ENCODE measurements at places on chromosomes 3 and 15. TPM values are rescaled to one million over a fixed set of nuclear protein-coding genes. Genes with fewer than 3 reads are reported as not detected.
A peak's percentile ranks its signal among the peaks of the same experiment; 100 is the strongest.

DNA sequence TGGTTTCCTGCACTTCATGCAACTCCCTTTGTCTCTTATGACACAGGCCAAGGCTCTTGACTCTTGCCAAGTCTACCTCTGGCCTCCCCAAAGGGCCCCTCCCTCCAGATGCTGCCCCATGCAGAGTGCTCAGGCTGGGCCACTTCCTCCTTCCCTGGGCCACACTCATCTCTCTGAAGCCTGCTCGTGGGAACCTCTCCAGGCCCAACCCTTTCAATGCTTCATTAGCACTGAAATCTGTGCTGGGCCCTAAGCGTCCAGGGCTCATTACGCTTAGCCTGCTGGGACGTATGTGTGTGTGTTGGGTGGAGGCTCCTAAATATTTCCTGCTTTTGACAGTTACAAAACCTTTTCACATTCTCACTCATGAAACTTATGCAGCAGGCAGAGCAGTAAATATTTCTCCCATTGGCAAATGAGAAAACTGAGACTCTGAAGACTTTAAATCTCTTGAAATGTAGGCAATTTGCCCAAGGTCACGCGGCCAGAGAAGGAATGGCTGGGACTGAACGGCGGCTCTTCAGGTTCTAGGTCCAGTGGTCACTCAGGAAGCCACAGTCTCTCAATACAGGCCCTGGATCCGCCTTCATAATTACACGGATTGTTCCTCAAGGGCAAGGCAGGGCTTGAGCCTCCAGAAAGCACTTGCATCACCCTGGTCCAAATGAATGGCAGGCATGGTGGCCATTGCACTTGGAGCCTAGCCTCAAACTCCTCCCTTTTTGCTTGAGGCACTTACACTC, 241.7 kb upstream of the HES1 start:
- no peak for DNase-seq

GRCh38 chr3:100740207-100740606, 30.9 kb downstream of the TFG start:
- DNase-seq = no peak

DNA sequence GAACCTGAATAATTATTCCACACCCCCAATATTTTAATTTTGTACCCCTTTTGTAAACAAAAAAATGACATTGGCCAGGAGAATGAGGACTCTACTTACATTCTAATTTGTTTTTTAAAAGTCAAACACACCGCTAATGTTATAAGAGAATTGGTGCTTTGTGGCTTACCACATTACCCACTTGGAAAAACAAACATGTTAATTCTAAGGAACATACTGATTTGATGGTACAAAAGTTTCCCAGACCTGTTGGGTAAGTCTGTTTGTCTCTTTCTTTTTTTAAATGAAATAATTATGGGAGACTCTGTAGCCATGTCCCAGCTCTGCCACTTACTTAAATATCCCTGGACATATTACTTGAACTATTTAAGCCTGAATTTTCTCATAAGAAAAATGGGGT, 352.5 kb upstream of the C2CD4B start:
- no peak for DNase-seq

DNA sequence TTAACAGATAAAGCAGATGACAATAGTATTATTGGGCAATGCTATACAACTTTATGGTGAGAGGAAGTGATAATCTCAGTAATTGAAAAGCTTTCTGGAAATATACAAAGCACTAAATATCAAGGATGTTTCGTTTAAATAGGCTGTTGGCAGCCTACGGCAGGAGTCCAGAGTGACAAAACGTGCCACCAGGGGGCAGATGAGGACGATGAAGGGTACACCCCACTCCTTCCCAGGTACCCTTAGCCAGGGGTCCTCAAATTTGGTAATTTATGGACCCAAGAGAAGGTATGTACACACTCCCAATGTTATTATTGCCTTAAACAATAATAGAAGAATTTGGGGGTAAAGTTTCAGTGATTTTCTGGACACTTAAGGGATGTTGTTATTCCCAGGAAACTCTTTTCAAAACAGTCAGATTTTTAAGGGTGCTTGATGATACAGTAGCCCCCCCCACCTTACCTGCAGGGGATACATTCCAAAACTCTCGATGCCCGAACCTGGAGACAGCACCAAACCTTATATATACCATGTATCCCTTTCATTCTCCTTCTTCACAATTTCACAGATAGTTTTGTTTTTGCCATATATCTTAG, 1.4 kb upstream of the MAGEL2 start:
- DNase-seq = peak; percentile 68

DNA sequence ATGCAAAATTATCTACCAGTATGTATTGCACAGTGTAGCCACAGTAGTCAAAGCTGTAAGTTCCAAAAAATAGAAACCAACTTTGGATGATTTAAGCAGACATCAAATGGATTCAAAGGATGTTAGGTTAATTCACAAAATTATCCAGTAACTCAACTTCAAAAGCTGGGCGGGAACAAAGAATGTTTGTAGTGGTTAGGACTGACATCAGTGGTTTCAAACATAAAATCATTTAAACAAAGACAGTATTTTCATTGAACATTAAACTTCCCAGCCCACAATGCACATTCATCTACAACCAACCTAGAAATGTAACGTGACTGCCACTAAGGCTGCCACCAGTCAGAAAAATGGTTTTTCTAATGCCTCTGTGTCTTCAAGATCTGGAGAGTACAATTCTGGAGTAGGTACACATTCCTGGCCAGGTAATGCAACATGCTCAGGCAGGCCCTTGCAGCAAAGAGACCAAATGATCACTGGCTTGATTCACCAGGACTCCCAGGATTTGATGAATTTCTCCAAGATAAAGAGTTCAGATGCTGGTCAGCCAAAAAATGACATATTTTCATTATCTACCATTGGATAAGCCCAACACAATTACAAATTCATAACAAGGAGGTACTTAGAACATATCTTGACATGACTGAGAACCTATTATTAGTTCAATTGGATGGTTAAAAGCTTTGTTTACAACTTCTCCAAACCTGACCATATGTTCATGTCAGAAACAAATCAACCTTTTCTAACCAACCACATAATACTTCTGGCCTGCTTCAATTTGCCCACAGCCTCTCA, 189.8 kb upstream of the CNTN4 start:
- no peak for DNase-seq

GRCh38 chr3:52707585-52707984, 1.7 kb downstream of the SPCS1 start:
- no peak for DNase-seq

DNA sequence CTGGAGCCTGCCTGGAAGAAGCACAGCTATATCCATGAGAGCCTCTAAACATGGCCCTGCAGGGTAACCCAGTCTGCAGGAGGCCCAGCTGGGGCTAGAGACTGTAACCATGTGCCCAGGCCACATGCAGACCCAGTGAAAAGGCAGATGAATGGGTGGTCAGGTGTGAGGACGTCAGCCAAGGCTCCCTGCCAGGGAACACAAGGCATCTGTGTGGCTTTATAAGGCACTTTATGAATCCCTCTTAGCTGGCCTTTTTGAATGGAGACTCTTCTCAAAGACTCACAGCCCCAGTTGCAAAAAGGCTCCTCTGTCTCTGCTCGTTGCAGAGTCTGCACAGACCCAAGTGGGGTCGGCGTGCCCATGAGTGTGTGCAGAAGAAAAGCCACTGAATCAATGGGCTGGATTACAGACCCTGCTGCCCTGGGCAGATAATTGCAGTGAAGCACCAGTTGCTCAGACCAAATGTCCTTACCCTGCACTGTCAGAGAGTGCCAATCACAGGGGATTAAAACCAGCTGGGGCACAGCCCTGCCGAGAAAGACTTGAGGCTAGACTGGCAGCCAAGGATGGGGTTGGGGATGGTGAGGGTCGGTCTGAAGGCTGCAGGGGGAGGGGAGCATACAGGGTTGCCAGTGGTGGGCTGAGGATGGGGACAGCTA, 154.2 kb downstream of the RAB11A start:
- DNase-seq = no peak

DNA sequence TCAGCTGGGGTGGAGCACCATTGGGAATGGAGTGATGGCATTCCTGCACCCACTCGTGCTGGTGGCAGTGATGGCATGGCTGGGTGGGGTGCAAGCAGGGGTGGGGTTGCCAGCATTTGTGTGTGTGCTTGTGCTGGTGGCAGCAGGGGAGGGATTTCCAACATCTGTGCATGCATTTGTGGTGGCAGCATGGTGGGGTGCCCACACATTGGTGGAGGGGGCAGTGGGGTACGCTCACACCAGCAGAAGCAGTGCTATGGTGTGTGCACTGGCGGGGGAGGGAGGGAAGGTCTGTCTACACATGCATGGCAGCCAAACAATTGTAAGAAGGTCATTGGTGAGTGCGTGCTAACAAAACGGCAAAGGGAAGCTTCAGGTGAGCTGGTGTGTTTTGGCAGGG, 76.7 kb upstream of the NUDT16 start:
- DNase-seq = no peak

GRCh38 chr15:100663915-100664281, 61.5 kb downstream of the ASB7 start:
- no peak for DNase-seq

DNA sequence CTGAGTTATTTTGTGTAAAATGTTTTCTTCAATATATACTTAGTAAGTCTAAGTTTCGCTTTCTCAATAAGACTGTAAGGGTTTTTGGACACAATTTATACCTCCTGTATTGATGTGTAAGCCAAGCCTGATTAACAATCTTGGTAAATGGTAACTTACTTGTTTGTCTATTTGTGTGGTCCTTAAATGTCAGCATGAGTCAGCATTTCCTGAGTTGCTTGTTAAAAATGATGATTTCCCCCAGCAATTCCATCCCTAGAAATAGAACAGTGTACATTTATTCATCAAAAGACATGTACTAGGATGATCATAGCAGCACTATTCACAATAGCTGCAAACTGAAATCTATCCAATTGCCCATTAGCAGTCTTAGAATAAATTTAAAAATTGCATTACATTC, 53.4 kb upstream of the LRIG1 start:
- no peak for DNase-seq

DNA sequence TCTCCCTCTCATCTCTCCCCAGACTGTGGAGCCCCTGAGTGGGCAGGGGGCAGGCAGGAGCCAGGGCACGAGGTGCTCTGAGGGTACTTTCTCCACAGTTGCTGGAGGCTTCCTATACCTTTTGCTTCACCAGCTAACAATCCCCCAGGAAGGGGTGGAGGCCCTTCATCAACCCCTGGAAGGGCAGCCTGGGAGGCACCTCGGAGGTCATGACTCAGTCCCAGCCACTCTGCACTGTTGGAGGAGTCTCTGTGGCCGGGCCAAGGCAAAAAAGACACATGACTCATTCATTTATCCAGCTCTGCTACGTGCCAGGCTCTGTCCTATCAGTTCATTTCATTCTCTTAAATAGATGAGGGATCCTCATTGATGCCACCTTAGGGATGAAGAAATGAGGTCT, 15.6 kb upstream of the KY start:
- DNase-seq = no peak

DNA sequence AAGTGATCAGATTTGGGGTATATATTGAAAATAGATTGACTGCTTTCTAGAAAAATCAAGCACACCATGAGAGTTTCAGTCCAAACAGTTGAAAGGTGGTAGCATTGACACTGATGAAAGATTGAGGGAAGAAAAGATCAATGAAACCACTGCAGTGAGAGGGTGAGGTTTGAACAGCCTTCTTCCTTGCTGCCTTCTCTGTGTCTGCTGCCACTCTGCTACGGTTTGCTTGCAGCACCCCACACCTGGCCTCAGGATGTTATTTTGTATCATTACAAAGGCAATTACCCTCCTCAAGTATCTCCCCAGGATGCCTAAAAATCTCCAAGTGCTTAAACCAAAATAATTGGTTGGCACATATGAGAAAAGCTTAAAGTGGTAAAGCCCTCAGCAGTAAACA, 683.6 kb upstream of the ARPP21 start:
- DNase-seq = no peak

GRCh38 chr3:53495520-53496391, 1.3 kb downstream of the CACNA1D start:
- peak; percentile 62 for DNase-seq

GRCh38 chr3:24086206-24086605, 141.1 kb downstream of the NR1D2 start:
- DNase-seq = no peak

GRCh38 chr3:197541756-197542539, 13.8 kb downstream of the BDH1 start:
- no peak for DNase-seq

DNA sequence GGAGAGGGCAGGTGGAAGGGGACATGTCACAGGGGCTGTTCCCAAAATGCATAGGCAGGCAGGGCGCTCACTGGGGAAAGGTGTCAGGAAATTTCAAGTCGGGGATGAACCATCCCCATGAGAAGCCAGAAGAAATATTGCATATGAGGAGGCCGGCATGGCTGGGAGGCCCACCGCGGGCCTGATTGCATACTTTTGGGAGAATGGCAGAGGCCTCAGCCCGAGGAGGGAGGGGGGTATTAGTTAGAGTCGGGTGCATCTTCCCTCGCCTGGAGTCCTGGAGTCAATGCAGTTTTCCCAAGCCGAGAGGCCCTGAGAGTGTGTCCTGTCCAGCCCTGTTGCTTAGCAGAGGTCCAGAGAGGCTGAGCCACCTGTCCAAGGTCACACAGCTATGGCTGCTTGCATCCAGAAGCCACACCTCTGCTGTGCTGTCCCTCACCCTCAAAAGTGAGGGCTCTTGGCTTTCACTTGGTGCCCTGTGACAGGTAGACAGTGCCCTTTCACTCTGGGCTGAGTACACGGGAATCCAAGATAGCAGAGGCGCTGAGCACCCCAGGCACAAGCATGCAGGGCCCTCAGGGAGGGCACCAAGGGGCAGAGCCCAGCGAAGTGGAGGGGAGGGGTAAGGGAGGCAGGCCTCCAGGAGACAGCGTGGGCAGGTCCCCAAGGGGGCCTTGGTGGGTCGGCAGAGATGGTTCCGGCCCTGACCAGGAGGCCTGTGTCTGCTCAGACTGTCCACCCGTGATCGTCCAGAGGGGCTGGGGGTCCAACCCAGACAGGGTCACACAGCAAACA, 48.5 kb downstream of the GRIP2 start:
- DNase-seq = peak; percentile 37

DNA sequence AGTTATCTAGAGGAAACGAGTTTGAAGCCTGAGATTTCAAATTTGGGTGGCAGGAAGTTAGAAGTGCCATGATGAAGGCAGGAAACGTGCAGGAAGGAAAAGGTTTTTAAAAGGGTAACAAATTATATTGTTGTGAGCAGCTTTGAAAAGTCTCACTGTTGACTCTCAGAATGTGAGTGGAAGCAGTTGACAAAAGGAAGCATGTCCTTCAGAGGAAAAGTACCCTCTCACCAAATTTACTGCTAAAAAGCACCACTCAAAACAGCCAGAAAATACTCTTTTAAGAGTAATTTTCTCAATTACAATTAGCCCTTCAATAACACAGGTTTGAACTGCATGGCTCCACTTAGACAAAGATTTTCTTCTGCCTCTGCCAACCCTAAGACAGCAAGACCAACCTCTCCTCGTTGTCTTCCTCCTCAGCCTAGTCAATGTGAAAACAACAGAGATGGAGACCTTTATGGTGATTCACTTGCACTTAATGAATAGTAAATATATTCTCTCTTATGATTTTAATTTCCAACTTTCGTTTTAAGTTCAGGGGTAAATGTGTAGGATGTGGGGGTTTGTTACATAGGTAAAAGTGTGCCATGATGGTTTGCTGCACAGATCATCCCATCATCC, 117.1 kb upstream of the LIPC start:
- DNase-seq = no peak

The APBA2 gene
- total RNA-seq = 3.5 TPM

The TMEM44 gene
- 29.9 TPM for total RNA-seq

The PIGX gene
- total RNA-seq = 18.4 TPM

The C3orf70 gene
- 12.9 TPM for total RNA-seq

The ADGRG7 gene
- not detected for total RNA-seq

The COL7A1 gene
- 8.7 TPM for total RNA-seq

The SLC28A1 gene
- total RNA-seq = 0.45 TPM

The GTF2A2 gene
- 73.2 TPM for total RNA-seq

Data from sciatic nerve (tissue), 2 donors.